ENCODE measurements at places on chromosomes 6 and 20.

GRCh38 chr6:94254689-94255088, 835.3 kb upstream of the EPHA7 start:
- no peak for DNase-seq

- no peak for DNase-seq
Measured at GRCh38 chr6:451336-451735, 59.8 kb downstream of the IRF4 start.

- DNase-seq, result no peak
Measured at GRCh38 chr6:12485226-12485764, 195.1 kb downstream of the EDN1 start.

DNA sequence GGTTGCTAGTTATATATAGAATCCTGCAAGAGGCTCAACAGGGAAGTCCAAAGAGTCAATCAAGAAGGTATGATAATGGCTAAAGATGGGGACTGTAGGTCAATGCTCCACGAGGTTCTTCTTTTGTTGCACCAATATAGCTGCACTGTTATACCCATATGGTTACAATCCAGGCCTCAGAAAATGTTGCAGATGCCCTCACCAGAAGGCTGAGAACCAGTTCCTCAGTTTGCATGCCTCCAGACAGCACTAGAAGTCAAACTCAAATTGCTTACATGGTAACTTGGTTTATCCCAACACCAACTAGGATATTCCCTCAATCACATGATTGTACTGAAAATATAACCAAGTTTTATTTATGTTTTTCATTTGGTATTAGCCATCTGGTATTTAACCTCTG, 12.1 kb downstream of the EEF1A1 start:
- no peak for DNase-seq

DNA sequence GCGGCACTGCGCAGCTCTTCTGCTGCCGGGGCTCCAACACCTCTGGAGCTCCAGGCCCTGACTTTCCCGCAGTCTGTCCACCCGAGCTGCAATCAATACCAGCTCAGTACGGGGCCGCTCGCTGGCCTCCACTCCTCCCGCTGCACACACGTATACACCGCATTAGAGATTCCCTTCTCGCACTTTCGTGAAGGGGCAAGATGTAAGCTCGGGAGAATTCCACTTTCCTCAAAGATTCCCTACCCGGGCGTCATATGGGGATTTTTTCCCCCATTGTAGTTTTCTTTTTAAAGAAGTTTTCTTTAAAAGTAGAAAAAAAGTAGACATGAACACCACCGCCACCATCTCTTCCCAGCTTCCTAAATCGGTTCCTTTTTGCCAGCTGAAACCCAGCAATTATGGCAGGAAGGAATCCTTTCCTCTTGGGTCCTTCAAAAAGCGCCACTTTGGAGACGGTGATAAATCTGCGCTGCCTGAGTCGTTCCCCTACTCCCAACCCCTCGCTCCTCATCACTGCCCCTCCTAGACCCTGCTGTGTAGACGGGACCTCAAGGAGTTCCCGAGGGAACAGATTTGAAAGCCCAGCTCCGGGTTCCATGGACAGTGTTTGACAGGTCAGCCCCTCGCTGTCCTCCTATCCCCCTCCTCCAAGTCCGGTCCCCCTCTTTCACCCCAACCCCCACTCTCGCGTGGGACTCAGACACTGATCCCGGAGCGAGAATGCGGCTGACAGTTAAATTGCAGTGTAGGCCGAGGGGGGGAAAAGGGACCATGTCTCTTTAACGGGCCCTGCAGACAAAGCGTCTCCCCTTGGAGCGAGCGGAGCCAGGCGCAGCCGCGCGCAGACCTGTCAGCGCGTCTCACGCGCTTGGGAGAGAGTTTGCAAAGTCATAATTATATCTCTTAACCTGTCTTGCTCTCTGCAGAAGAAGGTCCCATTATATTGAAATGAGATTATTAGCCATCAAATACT, 39.5 kb downstream of the NCR2 start:
- DNase-seq, result no peak

DNA sequence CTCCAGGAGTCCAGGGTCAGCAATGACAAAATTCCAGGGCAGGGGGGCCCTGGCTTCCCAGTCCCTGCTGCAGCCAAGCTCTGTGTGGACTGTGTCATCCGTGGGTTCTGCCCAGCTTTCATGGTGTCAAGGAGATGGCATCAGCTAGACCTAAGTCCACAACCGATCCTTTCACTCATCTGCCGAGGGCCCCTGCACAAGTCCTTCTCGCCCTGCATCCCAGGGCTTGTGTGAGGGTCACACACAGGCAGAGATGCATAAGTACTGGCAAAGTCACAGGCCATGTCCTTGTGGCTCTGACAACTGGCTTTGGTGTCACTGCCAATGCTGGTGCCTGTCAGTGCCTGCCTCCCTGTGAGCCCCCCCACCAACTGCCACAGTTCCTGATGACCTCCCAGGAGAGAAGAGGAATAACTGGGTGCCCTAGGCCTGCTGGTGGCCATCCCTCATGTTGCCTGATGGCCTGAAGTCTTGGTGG, 181.4 kb upstream of the CST7 start:
- no peak for DNase-seq

DNA sequence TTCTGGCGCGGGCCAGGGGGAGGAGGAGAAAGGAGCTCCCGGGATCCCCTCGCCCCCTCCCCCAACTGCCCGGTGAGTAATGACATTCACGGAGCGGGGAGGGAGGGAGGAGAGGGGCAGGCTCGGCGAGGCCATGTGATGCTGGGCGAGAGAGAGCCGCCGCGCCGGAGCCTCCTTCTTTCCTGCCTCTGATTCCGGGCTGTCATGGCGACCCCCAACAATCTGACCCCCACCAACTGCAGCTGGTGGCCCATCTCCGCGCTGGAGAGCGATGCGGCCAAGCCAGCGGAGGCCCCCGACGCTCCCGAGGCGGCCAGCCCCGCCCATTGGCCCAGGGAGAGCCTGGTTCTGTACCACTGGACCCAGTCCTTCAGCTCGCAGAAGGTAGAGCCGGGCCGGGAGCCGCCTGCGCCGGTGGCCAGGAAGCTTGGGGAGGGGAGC, at the start of gene GDAP1L1:
TSS of gene GDAP1L1 (plus strand) at position 178 of the 441 bp plus-strand sequence. CDS start at position 205, 27 bp downstream.
- no peak for DNase-seq

GRCh38 chr6:124056407-124057334, 253.0 kb downstream of the NKAIN2 start:
- no peak for DNase-seq

- DNase-seq, result no peak
Measured at GRCh38 chr6:167721291-167721690, 105.4 kb upstream of the AFDN start.

Measured in HCEC 1CT (cell line).